Fibroblast of mammary gland (primary cell): ENCODE measurements at places on chromosomes 13 and 19.

DNA sequence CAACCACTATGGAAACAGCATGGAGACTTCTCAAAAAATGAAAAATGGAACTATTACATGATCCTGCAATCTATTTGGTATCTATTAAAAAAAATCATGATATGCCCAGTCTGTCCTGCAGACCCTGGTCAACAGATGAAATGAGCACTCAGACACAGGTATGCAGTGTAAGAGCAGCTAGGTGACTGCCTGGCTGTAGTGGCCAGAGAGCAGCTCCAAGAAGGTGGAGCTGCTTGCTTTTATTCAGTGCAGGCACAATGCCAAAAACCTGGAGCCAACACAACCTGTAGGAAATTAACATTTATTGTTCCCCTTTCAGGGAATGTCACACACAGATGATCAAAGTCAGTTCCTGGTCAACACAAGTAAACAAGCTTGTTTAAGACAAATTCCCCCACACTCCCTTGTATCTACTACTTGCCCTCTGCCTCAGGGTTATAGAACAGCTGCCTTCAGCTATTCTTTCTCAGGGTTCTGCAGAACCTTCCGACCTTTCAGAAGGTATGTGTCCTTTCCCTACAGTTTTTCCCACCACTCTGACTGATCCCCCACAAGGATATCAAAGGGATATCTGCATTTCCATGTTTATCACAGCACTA lies 933.7 kb upstream of the SLITRK5 start:
- DNase-seq = no peak

GRCh38 chr13:46717275-46717674 lies 79.7 kb downstream of the ESD start:
- DNase-seq = no peak

DNA sequence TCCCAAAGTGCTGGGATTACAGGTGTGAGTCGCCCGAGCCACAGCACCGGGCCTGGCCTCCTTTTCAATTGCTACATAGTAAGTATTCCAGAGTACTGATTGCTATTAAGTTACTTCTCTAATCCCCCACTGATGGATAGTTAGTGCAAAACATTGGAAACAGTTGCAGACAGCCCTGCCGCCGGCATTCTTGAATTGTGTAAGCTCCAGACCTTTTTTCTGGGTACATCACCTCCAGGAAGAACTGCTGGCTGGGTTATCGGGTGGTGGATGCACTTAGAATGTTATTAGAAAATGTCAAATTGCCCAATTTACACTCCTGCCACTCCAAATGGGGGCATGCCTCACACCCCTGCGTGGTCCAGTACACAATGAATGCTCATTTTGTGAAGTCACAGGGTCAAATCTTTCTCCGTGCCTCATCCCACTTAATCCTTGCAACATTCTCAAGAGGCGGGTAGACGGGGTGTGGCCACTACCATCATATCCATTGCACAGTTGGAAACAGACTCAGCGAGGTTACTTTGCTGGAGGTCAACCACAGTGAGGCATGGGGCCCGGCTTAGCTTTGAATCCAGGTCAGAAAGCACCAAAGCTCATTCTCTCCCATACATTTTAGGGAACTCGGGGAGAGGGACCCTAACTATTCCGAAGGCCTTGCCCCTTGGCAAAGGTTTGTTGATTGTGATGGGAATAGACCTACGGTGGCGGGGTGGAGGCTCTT lies 1.0 kb upstream of the KDM4B start:
- peak; percentile 78 for DNase-seq

DNA sequence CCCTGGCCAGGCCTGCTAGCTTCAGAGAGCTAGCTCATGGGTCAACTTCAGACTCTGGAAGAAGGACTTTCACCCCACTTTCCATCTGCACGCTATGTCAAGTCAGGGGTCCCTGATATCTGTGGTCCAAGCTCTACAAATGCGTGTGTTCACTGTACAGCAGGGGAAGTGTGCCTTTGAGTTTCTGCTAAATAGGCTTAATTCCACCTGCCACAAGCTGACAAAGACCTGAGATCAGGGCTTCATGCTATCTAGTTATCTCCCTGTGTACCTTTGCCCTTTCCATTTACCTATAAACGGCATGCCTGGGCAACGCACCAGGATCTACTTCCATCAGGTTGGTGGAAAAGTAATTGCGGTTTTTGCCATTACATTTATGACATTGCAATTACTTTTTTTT lies 10.7 kb upstream of the SULT2A1 start:
- DNase-seq = no peak

DNA sequence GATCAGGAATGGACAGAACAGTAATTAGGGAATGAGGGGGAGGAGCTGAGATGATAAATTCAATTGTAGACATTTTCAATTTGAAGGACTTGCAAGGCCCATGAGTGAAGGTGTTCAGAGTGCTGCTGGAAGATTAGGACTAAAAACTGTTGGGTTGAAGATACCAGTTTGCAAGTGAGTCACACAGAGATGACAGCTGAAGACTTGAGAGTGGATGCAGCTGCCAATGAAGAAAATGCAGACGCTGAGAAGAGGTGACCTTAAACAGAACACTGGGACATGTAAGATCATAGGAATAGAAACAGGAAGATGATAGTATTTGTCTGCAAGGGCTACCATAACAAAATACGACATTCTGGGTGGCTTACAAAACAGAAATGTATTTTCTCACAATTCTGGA lies 1716.5 kb upstream of the SLC10A2 start:
- DNase-seq = no peak

- peak; percentile 41 for DNase-seq
Observed at GRCh38 chr13:98206946-98207345, 29.9 kb upstream of the RNF113B start.

GRCh38 chr19:7426986-7427385 lies 61.8 kb downstream of the PEX11G start:
- DNase-seq = no peak

DNA sequence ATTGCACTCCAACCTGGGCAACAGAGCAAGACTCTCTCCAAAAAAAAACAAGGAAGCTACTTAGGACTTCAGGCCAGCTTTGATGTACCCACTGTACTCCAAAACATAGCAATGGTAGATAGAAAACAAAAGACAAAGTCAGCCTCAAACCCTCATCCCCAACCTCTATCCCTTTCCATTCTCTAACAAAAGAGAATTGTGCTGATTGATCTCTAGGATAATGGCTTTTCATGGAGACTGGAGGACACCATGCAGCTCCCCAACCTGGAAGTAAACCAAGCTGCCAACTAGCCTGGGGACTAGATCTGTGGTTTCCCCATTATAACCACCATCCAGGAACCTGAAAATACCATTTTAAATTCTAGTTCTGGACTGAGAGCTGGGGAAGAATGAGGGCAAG lies 4.3 kb upstream of the ZDHHC20 start:
- DNase-seq = no peak

- no peak for DNase-seq
Observed at GRCh38 chr13:42885325-42885724, 103.9 kb downstream of the FAM216B start.

DNA sequence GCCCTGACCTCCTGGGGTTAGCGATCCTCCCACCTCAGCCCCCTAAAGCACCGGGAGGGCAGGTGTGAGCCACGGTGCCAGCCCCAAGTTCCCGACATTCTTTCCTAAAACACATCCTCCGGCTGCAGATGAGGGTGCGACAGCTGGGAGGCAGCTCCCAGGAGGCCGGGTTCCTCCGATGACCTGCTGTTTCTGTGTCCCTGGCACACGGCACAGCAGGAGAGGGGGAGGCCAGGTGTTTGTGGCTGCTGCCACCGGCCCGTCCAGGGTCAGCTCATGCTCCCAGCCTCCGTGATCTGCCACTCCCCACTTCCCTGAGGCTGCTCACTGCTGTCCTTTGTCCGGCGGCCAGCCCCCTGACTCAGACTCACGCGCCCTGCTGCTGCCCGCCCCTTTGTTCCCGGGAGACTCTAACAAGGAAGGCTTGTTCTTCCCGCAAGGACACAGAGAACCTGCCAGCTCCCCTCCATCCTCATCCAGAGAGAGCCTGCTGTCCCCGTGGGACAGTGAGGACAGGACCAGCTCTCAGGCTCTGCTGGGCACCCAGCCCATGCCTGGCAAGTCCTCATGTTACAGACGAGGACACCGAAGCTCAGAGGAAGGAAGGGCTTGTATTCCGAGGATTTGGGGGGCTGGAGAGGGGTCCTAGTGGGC lies 10.6 kb upstream of the MADCAM1 start:
- peak; percentile 71 for DNase-seq

DNA sequence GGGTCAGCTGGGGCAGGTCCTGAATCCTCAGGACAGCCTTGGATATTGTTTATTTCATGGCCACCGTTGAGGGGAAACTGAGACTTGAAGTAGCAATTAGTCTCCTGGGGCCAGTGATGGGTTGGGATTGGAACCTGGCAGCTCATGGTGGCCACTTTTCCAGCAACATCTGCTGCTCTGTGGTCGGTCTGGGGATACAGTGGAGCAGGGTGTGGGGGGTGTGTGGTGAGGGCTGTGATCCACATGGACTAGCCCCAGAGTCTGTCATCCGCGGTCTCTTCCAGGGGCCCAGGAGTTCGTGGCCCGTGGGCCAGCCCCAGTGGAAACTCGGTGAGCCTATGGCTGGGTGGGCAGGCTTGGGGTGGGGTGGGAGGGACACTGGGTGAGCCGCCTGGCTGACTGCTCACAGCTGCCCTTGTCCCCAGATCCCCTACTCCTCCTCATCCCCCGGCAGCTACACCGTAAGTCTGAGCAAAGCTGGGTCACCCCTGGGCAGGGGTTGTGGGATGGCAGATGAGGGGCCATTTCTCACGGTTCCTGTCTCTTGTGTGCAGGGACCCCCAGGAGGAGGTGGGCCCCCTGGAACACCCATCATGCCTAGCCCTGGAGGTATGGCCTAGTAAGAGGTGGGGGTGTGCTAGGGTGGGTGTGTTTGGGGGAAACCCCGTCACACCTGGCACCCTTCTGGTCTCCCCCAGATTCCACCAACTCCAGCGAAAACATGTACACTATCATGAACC lies 5.5 kb downstream of the ISYNA1 start:
- DNase-seq = no peak

DNA sequence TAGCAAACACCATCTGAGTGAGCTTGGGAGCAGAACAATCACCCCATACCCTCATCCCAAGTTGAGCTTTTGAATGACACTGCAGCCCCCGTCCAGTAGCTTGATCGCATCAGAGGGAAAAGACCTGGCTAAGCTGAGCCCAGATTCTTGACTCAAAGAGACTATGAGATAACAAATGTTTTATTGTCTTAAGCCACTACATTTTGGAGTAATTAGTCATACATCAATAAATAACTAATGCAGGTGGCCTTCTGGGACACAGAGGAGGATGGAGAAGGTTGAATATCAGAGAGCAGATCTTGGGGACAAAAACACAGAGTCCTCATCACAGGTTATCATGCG lies 24.6 kb upstream of the IGSF23 start:
- no peak for DNase-seq

- no peak for DNase-seq
Observed at GRCh38 chr19:37899453-37899852, 6.9 kb downstream of the WDR87 start.

- no peak for DNase-seq
Observed at GRCh38 chr13:29799041-29799440, 51.4 kb downstream of the UBL3 start.

DNA sequence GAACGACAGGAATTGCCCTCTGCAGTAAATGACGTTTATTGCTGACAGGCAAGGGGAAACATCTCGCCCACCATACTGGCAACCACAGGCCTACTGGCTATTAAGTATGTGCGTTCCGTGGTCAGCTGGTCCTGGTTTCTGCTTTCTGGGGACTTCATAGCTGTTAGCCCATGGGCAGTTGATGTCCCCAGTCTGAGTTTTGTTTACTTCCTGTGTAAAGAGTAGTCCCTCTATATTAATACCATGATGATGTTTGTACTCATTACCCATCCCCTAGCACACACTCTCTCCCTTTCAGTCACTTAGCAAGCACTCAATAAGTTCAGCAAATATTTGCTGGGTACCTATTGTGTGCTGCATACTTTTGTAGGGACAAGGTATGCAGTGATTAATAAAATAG lies 6.5 kb upstream of the MIA start:
- DNase-seq = no peak

DNA sequence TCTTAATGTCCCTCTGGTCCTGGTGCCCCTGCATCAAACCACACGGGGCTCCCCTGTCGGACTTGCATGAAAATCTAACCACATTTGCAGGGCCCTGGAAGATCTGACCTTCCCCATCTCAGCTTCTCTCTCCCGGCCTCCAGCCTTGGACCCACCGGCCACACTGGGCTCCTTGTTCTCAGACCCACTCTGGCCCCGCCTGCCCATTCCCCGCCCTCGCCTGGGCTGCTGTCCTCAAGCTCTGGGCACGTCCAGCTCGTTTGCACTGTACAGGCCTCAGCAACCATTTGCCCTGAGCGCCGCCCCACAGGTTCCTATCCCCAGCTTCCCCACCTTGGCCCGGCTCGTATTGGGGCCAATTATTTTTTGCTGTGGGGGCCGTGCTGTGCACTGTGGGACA lies 10.5 kb downstream of the MYO9B start:
- no peak for DNase-seq

- DNase-seq = peak; percentile 18
Observed at GRCh38 chr13:100149389-100149788, 60.5 kb downstream of the PCCA start.

- no peak for DNase-seq
Observed at GRCh38 chr13:38346764-38347163, 2.9 kb upstream of the UFM1 start.

DNA sequence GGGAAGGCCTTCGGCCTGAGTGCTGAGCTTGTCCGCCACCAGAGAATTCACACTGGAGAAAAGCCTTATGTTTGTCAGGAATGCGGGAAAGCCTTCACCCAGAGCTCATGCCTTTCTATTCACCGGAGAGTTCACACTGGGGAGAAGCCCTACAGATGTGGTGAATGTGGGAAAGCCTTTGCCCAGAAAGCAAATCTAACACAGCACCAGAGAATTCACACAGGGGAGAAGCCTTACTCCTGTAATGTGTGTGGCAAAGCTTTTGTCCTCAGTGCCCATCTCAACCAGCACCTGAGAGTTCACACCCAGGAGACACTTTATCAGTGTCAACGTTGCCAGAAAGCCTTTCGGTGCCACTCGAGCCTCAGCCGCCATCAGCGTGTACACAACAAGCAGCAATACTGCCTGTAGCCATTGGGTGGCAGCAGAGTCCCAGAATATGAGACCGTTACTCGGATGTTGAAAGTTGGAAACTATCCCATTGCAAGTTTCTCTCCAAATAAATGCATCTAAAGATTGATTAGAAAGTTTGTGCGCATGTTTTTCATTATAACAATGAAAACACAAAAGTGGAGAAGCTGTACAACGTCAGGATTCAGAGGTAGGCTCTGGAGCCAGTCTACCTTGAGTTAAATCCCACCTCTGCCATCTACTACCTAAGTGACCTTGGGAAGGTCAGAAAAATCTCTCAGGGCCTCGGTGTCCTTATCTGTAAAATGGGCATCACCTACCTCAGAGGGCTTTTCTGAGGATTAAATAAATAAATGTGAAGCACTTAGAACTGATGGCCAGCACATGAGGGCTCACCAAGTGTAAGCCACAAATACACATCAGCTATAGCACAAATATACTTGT lies 21.1 kb downstream of the ZNF473 start:
- no peak for DNase-seq

GRCh38 chr19:38224014-38224862 lies at the start of gene DPF1:
TSS of gene DPF1 (minus strand) at chr19:38224222. CDS start at chr19:38224142, 80 bp downstream.
- DNase-seq = peak; percentile 55
